ENCODE measurements at places on chromosomes 7 and 10.

- DNase-seq: no peak
These were observed 1199.9 kb downstream of the GATA3 start for GRCh38 chr10:9254353-9254752.

DNA sequence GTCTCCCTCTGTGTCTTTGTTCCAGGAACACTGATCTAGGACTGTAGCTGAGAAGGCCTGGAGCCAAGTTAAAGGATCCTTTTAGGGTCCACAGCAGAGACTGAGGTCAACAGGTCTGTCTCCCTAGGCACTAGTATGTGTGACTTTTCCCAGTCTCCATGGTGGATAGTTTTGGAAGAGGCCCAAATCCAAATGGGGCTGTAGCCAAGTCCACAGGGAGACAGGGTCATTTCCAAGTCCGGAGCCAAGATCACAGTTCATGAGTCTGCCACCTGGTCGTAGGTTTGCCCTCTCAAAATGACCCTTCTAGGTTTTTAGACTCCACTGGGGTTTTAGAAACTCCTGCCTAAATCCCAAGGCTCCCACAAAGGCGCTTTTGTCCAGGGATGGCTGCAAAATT lies 16.8 kb downstream of the ZNF277 start:
- DNase-seq: no peak

GRCh38 chr7:151481650-151482505 lies 37.8 kb downstream of the RHEB start:
- no peak for DNase-seq

GRCh38 chr10:7478727-7479457 lies 68.1 kb upstream of the SFMBT2 start:
- DNase-seq: no peak

DNA sequence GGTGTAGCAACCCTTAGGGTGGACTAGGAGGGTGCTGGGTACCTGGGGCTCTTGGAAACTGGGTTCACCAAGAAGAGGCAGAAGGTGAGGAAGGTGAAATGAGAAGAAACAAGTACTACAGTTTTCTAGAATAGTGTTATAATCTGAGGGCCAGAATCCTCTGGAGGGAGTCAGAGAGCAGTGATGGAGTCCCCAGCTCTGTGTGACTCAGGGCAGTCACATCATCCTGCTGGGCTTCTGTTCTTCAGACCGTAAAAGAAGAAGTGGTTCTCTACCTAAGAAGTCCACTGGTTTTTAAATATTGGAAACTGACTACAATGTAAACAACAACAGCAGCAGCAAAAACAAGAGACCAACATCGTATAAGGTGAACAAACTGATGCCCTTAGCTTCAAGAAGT lies 197.3 kb downstream of the PRPF18 start:
- DNase-seq: no peak

DNA sequence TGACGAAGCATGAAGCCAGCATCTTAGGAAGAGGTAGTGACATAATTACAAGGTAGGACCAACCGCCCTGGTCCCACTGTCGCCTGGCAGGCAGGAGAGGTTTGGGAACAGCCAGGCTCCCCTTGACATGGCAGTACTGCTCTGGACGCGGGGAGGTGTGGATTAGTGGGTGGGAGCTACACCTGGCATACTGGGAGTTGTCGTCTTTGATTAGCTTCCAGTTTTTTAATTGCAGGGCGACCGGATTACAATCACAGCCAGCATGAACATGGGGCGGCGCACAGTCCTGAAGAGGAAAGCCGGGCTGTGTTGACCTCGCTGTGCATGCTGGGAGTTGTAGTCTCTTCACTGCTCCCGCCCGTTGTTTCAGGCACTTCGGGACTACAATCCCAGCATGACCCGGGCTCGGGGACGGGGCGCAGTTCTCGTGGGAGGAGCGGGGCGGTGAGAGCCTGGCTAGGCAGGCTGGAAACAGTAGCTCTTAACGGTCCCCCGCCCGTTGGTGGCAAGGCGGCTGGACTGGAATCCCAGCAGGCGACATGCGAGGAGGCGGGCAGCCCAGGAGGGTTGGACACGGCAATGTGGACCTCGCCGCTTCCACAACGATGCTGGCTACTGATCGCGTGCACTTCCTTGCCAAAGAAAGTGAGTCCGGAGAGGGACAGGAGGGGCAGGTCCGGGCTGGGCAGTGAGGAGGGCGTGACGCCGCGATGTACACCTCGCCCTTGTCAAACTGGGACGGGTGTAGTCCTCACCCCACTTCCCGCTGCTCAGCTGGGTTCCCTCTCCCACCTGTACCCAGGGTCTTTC lies 98.0 kb upstream of the ZNF722 start:
- DNase-seq: no peak

DNA sequence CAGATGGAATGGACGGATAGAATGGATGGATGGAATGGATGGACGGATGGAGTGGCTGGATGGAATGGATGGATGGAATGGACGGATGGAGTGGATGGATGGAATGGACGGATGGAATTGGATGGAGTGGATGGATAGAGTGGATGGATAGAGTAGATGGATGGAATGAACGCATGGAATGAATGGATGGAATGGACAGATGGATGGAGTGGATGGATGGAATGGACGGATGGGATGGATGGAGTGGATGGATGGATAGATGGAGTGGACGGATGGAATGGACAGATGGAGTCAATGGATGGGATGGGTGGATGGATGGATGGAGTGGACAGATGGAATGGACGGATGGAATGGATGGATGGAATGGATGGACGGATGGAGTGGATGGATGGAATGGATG lies 259.7 kb upstream of the C7orf33 start:
- no peak for DNase-seq

- no peak for DNase-seq
These were observed 36.9 kb upstream of the ELFN1 start for GRCh38 chr7:1632916-1633785.

DNA sequence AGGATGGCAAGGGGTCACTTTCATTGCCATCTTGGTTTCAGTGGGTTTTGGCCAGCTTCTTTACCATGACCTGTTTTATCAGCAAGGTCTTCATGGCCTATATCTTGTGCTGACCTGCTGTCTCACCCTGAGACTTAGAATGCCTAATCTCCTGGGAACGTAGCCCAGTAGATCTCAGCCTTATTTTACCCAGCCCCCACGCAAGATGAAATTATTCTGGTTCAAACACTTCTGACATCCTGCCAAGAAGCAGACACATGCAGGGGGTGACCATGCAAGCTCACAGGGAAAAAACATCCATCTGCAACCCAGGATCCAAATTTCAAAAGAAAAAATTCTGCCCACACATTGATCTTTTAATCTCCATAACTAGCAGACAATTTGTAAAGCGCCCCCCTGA lies 88.4 kb upstream of the EEPD1 start:
- no peak for DNase-seq

- no peak for DNase-seq
These were observed 77.5 kb downstream of the CHN2 start for GRCh38 chr7:29272057-29272456.

DNA sequence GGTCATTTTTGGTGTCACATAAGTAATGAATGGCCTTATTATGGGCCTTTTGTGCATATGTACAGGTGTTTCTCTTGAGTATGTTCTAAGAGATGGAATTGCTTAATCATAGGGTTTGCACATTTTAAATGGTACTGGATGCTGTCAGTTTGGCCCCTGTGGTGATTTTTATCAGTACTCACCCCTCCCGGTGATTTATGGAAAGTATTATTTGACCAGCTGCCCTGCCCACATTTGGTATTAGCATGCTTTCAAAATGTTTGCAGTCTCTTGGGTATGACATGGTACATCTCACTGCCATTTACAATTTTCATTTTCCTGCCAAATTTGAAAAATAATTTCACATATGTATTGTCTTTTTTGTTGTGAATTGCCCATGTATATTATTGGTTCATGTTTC lies 427.7 kb downstream of the LRMDA start:
- DNase-seq: no peak

- no peak for DNase-seq
These were observed 5.5 kb downstream of the MCM7 start for GRCh38 chr7:100095704-100096103.

- DNase-seq: no peak
These were observed 112.2 kb downstream of the SVOPL start for GRCh38 chr7:138588986-138589385.

DNA sequence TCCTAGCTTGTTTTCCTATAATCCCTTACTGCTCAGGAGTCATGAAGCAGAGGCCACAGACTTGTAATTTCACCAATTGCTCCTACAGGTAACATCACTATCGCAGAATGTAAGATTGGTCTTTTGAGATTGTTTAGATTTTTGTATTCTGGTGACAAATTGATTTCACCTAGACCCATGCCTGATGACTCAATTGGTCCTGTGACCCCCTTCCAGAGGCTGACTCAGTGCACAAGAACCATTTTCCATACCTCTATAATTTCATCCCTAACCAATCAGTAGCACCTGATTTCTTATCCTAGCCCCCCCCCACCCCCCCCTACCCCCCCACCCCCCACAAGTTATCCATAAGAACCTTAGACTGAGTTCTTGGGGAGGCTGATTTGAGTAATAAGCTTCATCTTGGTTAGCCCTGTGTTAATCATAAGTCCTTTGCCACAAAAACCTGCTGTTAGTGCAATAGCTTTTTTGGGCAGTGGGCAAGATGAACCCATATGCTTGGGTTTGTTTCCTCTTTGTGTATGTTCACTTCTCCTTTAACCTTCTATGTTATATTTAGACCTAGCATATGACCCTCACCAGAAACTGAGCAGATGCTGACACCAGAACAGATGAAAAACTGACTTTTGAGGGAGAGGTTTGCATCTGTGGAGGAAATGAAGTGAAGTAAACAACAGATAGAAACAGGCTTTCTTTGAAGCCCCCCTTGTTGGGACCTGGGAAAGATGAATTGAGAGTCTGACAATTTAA lies 187.1 kb downstream of the KIF20B start:
- DNase-seq: no peak

GRCh38 chr7:155984609-155985405 lies 172.5 kb upstream of the SHH start:
- no peak for DNase-seq

Measured in HS-27A (cell line).